NCI-H2107 (cell line): ENCODE measurements at places on chromosomes 6 and 20.

GRCh38 chr6:33008944-33009861 is at the start of gene HLA-DOA:
TSS of gene HLA-DOA (minus strand) at chr6:33009591.
- DNase-seq = no peak

DNA sequence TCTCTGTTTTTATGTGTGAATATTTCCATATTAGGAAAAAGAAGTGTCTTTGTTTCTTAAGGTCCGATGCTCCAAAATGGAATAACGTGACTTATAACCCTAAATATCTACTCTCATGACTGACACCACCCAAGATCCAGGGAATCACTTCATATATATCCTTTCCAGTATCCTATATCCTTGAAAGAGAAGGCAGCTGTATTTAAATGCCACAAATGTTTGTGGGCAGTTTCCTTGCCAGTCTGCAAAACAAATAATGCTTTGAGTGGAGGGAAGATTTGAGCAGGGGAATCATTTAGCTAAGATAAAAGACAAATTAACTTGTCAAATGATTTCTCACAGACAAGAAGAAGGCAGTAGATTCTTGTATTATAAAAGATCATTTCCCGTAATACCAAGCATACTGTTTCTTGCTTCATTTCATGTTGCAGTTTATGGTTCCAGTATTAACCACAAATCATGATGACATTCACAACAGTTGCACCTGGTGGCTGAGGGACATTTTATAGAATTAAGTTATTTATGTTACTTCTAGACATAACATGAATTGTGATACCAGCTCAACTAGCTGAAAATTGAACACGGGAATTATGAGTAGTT is 30.0 kb upstream of the FABP7 start:
- no peak for DNase-seq

DNA sequence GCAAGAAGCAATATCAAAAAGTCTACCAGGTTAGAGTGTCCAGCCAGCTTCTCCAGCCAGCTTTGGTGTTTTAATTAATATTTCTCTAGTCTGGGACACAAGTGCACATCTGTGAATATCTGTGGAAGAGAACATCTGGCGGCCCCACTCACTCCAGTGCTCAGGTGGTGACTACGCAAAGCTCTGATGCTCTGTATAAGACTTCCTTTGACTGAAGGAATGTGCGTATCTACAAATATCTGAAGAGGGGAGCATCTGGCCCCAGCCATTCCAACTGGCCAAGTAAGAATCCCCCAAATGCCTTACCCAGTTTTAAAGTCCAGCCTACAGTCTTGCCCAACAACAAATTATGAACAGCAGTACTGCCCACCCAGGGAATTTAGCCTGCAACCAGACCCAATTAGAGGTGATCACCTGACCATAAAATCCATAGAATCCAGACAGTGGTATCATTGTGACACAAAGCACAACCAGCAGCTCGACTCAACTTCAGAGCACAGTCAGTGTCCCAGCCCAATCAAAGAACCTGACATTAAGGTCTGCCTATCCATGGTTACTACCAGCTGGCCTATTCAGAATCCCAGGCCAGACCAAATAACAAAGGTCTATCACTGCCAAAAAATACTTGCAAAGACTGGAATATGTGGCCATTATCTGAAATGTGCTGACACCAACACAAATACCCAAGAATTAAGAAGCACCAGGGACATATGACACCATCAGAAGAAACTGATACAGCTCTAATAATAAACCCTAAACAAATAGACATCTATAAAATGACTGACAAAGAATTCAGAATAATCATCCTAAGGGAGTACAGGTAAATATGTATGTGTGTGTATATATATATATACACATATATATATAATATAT is 76.1 kb upstream of the MANEA start:
- DNase-seq = no peak

DNA sequence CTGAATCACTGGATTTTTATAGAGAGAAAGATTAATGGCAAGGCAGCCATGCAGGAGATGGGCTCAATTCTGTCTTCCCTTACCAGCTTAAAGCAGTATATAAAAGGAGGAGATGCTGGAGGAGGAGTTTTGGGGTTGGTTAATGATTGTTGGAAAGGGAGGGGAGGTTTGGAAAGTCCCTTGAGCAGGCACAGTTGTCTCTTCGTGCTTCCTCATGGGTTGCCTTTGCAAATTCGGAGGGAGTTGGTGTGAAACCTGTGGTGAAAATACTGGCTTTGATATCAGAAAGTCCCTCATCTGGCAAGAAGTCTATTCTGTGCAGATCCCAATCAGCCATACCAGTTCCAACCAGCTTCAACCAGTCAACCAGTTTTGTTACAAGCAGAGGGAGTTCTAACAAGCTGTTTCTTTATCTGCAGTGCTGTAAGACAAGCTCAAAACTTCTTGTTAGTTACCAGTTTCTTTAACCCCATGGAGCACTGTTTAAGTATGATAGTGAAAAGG is 107.0 kb downstream of the HIVEP1 start:
- DNase-seq = no peak

- no peak for DNase-seq
Measured at GRCh38 chr6:138007014-138007472, 100.2 kb downstream of the PERP start.

GRCh38 chr6:69617163-69617562 is 179.6 kb downstream of the LMBRD1 start:
- no peak for DNase-seq

DNA sequence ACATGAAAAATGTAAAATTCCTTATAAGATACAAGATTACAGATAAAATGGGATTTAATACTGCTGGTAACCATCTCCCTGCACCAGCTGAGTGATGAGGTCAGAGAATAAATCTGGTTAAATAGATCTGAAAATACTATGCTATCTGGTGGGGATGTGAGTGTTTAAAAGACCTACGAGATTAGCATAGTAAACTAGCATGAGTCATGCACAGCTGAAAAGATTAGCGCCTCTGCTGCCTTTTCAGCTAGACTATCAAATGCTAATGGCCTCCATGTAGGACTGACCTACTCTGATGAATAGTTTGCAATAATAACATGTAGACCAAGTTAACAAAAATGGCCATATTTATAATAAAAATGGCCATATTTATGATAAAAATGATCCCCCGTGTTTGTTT is 553.3 kb downstream of the C6orf118 start:
- DNase-seq = no peak

- DNase-seq = no peak
Measured at GRCh38 chr6:27066802-27067201, 180.7 kb upstream of the PRSS16 start.

GRCh38 chr6:56691814-56692213 is 49.1 kb upstream of the DST start:
- DNase-seq = no peak
